ENCODE measurements at places on chromosomes 16 and 17.

DNA sequence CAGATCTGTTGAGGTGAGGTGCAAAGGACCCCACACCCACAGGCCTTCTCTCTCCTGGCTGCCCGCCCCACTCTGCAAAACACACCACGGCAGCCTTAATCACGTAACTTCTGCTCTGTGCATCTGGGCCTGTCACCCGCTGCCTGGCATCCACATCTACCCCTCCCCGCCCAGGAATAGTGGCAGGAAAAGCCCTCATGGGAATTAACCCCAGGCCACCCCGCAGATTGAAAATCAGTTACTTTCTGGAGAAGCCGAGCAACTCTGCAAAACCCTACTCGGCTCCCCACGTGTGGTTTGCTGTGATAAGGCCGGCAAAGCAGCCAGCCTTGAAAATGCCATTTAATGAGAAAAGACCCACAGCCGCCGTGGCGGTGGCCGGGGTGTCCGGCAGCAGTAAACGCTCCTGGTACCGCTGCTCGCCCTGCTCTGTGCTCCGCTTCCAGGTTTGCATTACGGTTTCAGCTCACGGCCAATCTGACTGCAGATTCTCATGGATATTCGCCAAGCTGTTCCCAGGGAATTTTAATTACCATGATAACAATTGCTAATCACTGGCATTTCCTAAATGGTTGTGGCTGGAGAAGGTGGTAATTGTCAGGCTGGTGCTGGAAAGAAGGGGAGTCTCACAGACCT is 78.0 kb upstream of the DOC2B start:
- no peak for DNase-seq

- no peak for DNase-seq
These were observed 4.5 kb downstream of the TMEM100 start for GRCh38 chr17:55717898-55718735.

GRCh38 chr16:81478876-81479511 is 34.4 kb downstream of the CMIP start:
- no peak for DNase-seq

DNA sequence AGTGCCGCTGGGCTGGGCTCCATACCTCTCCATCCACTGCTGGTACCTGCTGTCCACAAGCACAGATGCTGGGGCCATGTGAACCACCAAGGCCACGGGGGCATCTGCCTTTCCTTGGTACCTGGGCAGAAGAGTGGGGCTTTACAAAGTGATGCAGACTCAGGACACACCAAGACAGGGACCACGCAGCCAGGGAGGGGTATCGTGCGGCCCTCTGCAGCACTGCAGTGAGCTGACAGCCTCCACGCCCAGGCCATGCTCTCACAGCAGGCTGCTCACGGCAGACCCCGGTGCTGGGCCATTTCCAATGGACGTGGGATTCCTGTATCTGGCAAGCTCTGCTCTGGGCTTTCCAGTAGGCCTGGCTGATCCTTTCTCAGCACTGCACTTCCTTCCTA is 14.4 kb downstream of the ELAC2 start:
- no peak for DNase-seq

GRCh38 chr17:78724999-78725398 is 57.1 kb downstream of the CYTH1 start:
- DNase-seq: no peak

DNA sequence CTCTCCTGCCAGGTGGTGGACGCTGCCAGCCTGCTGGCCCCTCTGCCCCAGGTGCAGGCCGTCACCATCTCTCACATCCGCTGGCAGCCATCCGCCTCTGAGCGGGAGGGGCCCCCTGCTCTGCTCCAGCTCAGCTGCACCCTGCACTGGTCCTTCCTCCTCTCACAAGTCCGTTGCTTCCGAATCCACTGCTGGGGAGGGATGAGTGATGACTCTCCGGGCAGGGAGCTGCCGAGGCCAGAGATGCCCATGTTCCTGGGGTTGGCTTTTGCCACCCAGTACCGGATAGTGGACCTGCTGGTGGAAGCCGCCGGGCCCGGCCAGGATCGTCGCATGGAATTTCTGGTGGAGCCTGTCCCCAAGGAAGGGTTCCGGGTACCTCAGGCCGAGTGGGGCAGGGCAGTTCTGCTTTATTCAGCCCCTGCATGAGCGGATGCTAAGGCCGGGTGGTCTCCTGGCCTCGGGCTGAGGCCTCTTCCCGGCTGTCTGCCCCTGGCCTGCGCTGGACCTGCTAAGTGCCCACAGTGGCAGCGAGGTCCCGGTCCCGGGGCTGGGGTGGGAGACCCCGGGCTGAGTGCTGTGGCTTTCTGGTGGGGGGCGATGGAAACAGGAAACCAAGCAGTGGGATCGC is 11.4 kb downstream of the ENGASE start:
- no peak for DNase-seq

GRCh38 chr17:550463-551180 is 164.0 kb downstream of the VPS53 start:
- peak; percentile 18 for DNase-seq

DNA sequence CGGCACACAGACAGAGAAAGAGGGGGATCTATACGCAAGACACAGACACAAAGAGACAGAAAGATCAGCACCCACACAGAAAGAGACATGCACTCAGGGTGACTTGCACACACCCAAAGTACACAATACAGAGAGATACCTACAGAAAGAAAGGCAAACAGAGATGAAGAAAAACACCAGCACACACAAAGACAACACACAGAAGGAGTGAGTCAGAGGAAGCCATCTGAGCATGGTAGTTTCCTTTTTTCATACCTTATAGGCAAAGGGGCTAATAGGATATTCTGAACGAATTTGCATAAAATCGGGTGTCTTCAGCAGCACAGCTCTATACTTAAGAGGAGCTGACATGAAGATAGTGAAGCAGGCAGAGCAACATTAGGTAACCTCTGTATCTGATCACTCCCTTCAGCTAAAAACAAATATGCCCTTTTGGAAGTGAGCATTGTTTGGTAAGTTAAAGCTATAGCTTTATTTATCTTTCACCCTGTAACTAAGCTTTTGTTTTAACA is 198.6 kb downstream of the AATF start:
- DNase-seq: peak; percentile 7

- DNase-seq: no peak
These were observed 432 bp upstream of the SLC46A1 start for GRCh38 chr17:28406473-28406814.

GRCh38 chr16:4660454-4661007 is 32.8 kb upstream of the NUDT16L1 start:
- DNase-seq: peak; percentile 64

GRCh38 chr17:50871898-50872297 is 5.7 kb upstream of the TOB1 start:
- no peak for DNase-seq

DNA sequence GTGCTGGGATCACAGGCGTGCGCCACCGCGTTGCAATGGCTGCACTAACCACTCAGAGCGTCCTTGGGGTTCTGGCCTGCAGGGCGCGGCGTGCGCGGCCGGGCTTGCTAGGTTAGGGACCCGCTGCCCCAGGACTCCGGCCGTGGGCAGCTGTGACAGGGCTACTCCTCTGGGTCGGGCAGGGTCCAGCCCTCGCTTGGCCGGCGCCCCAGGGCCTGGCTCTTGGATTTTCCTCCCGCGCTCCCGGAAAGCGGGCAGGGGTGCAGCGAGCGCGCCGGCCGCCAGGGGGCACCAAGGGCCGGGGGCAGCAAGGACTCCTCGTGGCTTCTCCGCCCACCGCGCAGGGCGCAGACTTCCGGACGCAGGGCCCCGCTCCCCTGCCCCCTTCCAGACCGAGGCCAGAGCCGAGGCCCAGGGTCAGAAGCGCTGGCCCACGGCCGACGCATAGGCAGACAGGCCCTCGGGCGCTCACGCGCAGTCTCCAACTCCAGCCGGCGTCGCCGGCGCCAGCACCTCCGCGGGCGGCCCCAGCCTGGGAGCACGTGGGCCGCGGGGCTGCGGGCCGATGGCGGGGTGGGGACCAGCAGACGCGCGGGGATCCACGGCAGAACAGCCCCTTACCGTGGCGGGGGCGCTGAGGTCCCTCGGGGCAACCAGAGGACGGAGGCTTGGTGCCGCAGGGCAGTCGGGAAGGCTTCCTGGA is 355 bp downstream of the TLE7 start:
- DNase-seq: peak; percentile 17

DNA sequence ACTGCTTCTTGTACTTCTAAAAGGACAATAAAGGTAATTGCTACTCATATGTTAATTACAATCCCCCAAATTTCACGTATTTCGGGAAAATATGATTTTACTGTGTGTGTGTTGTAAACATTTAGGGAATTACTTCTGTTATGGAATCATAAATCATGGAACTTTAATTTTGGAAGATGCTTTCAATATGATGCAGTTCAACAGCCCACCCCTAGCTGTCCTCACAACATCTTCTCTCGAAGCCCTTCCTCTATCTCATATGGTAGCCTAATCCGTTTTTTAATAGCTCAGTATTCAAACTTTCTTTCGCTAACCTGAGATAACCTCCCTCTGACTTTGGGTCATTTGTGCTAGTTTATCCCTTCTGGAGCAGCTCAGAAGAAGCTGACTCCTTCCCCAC is 78.4 kb downstream of the ANKFN1 start:
- peak; percentile 2 for DNase-seq

DNA sequence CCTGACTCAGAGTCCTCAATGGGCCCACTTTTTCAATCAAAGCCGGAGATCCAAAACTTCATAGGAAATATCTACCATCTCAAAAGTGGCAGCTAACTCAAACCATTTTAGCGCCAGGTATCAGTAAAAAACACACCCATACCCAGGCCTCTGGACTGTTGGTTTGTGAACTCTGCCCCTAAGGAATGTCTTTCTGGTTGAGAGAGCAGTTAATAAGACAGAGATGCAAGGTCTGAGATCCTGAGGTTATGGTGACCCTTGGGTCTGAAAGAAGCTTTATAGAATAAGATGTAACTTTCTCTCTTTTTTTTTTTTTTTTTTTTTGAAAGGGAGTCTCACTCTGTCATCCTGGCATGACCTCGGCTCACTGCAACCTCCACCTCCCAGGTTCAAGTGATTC is 350.5 kb downstream of the SOX9 start:
- no peak for DNase-seq

DNA sequence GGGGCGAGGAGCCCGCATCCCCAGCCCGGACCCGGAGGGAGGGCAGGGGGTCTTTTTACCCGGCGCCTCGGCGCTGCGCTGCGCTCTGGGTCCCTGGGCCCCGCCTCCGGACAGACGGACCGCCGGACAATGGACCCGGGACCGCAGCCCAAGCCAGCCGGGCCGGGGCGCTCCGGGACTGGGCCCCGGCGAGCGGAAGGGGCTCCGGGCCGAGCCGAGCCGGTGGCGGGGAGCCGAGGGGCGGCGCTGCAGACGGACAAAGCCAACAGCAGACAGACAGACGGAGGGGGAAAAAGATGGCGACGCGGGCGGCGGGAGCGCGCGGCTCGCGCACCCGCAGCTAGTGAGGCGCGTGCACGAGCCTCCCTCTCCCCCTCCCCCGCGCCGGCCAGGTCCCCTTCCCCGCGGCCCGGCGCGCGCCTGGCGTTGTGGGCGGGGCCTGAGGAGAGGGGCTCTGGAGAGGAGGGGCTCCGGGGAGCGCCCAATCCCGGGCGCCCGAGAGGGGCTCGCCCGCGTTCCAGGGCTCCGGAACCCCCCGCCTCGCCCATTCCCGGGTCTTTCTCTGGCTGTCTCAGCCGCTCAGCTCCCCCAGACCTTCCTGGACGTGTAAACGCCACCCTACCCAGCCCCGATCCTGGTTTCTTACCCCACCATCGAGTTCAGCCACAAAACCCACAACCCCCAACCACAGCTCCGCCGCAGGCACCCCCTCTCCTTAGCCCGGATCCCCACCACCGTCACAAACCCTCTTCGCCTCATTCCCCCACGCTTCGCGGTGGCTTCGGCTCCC is at the start of gene ZNF821:
TSS of gene ZNF821 (minus strand) at position 334 of the 790 bp plus-strand sequence. CDS start 4,236 bp downstream, outside the sequence.
- DNase-seq: peak; percentile 87

DNA sequence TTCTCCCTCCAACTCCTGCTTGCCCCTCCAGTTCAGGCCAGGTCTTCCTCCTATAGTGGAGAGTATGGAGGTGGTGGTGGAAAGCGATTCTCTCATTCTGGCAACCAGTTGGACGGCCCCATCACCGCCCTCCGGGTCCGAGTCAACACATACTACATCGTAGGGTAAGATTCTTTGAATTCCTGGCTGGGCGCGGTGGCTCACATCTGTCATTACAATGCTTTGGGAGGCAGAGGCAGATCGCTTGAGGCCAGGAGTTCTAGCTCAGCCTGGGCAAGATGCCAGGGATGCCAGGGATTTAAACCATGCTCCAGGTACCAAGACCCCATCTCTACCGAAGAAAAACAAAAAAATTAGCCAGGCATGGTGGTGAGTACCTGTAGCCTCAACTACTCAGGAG is 1.4 kb downstream of the ZG16 start:
- no peak for DNase-seq

DNA sequence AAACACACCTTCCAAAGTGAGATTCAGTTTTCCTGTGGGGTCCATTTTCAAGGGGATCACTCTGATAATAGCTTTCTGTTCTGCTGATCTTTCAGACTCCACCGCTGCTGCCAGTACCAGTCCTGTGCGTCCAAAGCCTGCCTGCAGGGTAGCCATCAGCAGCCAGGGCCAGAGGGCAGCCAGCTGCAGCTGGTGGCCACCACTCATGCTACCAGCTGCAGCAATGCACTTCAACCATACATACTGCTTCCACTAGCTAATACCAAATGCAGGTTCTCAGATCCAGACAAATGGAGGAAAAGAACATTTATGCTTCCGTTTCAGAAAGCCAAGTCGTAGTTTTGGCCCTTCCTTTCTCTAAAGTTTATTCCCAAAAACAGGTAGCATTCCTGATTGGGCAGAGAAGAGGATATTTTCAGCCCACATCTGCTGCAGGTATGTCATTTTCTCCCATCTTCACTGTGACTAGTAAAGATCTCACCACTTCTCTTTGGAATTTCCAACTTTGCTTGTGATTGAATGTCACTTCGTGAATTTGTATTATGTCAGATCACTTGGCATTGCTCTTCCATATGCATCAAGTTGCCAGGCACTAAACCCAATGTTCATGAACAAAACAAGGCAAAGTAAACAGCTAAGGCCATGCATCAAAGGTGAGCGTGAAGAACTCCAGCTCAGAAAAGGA is 1.8 kb downstream of the RNF43 start:
- DNase-seq: no peak

DNA sequence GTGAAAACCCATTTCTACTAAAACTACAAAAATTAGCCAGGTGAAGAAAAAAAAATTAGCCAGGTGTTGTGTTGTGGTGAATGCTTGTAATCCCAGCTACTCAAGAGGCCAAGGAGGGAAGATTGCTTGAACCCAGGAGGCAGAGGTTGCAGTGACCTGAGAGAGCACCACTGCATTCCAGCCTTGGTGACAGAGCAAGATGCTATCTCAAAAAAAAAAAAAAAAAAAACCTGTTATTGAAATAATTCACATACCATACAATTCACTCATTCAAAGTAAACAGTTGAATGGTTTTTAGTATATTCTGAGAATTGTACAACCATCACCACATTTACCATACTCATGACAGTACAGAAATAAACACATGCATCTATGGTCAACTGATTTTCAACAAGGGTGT is 31.0 kb downstream of the ZNRF1 start:
- peak; percentile 64 for DNase-seq

GRCh38 chr17:11135819-11136218 is 105.2 kb upstream of the SHISA6 start:
- no peak for DNase-seq

All from foreskin fibroblast (primary cell).